ENCODE measurements at places on chromosomes 12 and 14.

- no peak for DNase-seq
These were observed 50.4 kb downstream of the MAGOHB start for GRCh38 chr12:10563002-10563401.

DNA sequence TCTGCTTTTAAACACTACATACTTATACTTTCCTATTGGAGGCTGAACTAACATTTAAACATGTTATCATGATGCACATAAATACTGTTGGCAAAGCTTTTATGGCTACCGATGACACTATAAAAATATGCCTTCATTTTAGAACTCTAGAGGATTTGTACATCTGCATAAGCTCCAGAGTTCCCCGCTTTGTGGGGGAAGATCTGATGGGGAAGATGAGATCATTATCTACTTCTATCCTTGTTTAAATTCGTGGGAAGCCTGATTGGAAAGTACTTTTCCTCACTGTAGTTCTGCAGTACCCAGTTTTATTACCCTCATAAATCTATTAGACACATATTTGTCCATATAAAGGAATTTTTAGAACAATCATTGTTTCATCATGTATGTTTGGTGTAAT, 299.6 kb upstream of the ATP2B1 start:
- DNase-seq: no peak

- no peak for DNase-seq
These were observed 29.1 kb upstream of the ULK1 start for GRCh38 chr12:131865180-131865875.

DNA sequence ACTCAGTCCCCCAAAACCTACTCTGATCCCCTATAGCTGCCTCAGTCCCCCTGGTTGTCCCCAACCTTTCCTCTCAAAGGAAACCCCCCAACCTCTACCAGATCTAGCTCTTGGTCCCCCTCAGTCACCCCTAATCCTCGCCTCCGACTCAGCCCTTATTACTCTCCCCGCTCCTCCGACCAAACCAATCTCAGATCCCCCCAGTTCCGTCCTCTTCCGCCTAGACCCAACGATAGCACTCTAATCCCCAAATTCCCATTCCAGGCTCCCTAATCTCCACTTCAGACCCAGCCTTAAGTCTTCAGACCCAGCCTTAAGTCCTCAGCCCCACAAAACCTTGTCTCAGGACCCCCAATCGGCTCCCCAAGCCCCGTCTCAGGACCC, 612 bp downstream of the VPS37B start:
- DNase-seq: no peak

DNA sequence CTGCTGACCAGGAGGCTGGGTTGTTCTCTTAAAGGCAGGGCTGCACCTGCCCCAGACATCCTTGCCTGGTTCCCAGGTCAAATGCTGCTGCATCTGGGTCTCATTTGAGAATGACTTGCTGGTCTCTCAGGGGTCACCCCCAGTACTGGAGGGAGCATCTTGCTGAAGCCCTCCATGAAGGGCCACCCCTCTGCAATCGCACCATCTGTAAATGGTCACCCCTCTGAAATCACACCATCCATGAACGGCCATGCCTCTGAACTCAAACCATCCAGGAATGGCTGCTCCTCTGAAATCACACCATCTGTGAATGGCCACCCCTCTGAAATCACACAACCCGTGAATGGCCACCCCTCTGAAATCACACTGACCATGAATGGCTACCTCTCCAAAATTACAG, 7.3 kb upstream of the SERPINA6 start:
- no peak for DNase-seq

- no peak for DNase-seq
These were observed 21.0 kb downstream of the DLK1 start for GRCh38 chr14:100747736-100748135.

DNA sequence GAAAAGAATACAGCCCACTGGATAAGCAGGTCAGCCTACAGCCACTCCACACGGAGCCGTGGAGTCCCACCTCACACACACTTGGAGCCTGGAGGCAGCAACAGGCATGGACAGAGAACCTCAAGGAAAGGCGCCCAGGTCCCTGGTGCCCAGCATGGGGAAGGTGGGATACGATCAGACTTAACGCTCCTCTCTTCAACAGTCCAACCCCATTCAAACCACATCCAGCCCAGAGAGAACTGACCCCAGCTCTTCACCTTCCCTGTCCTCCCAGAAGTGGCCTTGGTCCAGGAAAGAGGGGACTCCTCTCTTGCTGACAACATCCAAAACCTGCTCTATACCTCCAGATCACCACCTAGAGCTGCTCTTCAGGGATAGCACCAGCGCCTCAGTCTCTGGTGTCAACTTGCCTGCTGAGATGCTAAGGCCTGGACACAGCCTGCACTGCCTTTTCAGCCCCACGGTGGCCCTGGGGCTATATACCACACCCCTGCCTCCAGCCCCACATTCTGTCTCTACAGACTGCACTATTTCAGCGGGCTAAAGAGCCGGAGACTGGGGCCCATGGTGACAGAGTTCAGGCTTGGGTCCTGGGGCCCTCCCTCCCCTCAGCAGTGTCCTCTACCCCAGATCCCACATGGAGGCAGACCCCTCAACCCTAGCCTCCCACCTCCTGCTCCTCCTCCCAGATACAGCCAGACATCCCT, 7.0 kb downstream of the ADCY6 start:
- DNase-seq: no peak
